Inflammatory macrophage treated with lipopolysaccharide for 4 hours (primary cell): ENCODE measurements at places on chromosomes 2 and 18.

GRCh38 chr2:207502577-207503198, 27.1 kb upstream of the CREB1 start:
- peak; percentile 84 for DNase-seq

DNA sequence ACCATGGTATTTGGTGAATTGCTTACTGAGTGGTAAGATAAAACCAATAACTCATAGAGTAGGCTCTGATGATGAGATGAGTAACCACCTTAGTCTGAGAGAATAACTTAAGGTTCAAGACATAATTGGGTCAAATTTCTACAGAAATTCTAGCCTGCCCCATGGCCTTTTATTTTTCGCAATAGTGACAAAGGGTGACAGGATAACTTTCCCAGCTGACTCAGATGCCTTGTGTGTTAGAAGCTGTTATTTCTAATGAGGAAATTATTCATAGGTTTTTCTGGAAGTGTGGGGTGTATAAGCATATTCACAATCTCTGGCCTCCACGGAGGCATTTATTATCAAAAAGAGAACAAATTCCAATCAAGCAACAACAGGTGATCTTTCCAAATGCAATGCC, 159.0 kb downstream of the NUP35 start:
- no peak for DNase-seq

- DNase-seq: no peak
Measured at GRCh38 chr2:18724371-18725145, 135.2 kb upstream of the NT5C1B start.

DNA sequence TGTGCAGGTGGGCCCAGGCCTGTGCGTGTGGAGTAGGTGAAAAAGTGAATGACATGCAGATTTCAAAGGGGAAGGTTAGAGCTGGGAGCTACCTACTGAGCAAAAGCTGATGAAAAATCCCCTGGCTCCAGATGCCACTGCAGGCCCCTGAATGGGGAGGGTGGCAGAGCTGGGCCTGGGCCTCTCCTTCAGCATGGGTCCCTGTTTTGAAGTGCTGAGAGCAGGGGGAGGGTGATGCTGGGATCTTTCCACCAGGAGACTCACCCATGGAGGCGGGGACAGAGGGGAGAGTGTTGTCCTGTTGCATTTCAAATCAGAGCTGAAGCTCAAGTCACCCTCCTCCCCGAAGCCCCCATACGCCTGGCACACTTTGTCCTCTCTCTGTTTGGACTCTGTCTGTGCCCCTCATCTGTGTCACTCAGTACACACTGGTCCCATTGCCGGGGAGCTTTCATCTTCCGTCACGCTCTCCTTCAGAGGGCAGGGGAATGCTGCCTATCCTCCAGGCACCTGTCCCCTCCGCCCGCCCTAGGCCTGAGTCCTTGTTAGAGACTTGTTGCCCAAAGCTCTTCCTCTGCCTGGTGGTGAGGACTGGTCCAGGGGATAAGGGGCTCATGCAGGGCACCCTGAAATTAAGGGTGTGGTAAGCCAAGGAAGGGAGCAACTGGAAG, 206.6 kb downstream of the HAUS1 start:
- no peak for DNase-seq

- no peak for DNase-seq
Measured at GRCh38 chr2:66080127-66080526, 354.8 kb upstream of the MEIS1 start.

GRCh38 chr2:49359721-49360406, 205.5 kb upstream of the FSHR start:
- DNase-seq: no peak

DNA sequence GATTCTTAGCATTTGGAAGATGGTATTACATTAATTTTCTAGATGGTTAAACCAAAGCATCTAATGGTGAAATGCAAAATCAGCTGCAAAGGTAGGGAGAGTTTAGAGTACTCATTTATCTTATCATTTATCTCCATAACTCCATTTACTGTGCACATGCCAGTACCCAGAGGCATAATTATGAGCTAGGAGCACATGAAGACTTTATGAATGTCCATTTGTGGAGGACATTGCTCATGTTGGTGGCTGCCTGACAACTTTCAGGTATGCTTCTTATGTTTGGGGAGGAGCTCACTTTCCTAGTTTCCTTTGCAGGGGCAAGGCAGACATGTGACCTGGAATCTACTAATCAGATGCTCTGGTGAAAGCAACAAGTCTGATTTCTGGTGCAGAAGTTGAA, 134.0 kb downstream of the NRP2 start:
- no peak for DNase-seq

GRCh38 chr18:13217971-13218367, 591 bp upstream of the LDLRAD4 start:
- peak; percentile 23 for DNase-seq

DNA sequence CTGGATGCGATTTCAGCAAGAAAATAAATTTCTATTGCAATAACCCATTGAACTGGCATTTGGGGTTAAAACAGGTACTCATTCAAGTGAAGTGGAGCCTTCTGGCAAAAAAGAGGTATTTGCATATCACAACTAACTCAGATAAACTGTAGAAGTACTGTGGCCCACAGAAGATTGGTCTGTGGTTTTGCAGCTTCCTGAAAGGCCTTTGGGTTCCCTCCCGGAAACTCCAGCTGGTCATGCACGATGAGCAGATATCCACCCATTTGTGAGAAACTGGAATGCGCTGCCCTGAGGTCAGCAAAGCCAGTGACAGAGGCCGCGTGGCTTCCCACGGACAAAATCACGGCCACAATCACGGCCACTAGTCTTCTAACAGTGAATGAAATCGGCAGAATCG, 106.3 kb downstream of the EPHA4 start:
- peak; percentile 59 for DNase-seq

GRCh38 chr2:167794554-167795255, 452.7 kb downstream of the STK39 start:
- DNase-seq: no peak

DNA sequence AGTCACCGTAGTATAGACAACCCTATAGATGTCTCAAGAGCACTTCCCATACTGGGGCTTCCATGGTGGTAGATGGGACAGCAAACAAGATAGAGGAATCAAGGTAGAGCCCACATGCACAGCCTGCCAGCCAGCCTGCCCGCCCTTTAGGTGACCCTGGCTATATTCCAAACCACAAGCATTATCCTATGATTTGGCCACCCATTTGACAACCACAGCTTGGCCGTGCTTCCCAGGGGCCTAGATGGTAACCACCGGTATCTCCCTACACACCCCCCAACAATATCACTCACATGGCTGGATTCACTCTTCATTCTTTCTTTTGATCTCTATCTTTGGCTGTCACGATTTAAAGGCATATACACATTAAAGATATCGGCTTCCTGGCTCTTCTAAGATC, 85.3 kb downstream of the CDK15 start:
- DNase-seq: no peak

GRCh38 chr2:194077366-194077765, 1579.7 kb upstream of the SLC39A10 start:
- DNase-seq: no peak

DNA sequence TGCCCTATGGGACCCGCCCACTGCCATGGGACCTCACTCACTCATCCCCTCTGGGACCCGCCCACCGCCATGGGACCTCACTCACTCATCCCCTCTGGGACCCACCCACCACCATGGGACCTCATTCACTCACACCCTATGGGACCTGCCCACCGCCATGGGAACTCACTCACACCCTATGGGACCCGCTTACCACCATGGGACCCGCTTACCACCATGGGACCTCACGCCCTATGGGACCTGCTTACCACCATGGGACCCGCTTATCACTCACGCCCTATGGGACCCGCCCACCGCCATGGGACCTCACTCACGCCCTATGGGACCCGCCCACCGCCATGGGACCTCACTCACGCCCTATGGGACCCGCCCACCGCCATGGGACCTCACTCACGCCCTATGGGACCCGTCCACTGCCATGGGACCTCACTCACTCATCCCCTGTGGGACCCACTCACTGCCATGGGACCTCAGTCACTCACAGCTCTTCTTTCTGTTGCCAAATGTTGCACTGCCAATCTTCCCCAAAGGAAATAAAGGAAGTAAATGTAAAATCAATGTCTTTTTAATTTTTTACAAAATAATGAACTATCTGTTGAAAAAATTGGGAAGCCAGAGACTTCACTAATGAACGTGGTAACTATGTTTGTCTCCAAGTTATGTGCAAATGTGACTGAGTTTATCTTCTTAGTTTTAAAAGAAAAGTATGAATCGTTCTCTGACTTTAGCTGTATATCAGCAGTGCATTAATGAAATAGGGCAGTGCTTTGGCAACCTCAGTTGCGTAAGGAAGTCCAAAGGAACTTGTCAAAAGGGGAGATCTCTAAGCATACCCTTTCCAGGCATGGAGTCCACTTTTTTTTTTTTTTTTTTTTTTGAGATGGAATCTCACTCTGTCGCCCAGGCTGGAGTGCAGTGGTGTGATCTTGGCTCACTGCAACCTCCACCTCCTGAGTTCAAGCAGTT, 101.5 kb upstream of the MGAT5 start:
- DNase-seq: peak; percentile 79

DNA sequence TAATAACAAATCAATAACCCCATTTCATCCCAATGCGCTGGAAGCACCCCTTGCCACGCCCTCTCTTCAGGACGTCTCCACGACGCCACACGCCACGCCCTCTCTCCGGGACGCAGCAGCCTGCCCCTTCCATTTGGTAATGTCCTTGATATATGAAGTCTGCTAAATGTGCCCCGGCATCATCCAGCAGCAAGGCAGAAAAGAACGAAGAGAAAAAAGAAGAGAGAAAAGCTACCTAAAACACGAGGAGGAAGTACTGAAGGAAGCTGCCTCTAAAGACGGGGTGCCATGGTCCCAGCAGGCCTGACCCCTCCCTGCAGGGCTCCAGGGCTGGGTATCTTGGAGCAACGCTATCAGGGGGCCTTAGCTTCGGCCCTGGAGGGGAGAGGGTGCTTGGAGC, 41.8 kb downstream of the CNGA3 start:
- no peak for DNase-seq

- no peak for DNase-seq
Measured at GRCh38 chr2:46615555-46615954, 136.2 kb downstream of the TMEM247 start.

GRCh38 chr2:124121760-124122275, 96.7 kb downstream of the CNTNAP5 start:
- no peak for DNase-seq

- DNase-seq: no peak
Measured at GRCh38 chr2:207390302-207391095, 139.3 kb upstream of the CREB1 start.

- no peak for DNase-seq
Measured at GRCh38 chr2:144771348-144771747, 251.4 kb upstream of the ZEB2 start.

DNA sequence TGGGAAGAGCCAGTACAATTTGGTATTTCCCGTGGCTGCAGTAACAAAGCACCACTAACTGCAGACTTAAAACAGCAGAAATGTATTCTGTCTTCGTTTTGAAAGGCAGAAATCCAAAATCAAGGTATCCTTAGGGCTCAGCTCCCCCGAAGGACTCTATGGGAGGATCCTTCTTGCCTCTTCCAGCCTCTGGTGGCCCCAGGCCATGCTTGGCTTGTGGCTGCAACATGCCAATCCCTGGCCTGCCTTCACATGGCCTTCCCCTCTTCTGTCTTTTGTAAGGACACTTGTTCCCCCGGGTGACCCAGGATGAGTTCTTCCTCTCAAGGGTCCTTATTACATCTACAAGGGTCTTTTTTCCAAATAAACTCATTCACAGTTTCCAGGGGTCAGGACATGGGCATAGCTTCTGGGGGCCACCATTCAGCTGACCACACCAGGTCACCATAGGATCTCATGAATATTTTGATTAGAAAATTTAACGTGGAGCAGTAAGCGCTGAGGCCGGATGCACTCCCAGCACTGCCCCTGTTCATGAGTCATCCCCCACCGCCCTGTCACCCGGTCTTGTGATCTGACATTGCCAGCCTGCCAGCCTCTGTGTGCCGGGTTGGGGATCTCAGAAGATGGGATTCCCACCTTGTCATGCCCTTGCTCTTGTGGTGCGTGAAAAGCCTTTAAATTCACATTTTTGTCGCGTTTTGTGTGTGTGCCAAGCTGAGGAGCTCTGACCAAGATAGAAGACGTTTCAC, 61.2 kb upstream of the B3GNT7 start:
- DNase-seq: peak; percentile 63

DNA sequence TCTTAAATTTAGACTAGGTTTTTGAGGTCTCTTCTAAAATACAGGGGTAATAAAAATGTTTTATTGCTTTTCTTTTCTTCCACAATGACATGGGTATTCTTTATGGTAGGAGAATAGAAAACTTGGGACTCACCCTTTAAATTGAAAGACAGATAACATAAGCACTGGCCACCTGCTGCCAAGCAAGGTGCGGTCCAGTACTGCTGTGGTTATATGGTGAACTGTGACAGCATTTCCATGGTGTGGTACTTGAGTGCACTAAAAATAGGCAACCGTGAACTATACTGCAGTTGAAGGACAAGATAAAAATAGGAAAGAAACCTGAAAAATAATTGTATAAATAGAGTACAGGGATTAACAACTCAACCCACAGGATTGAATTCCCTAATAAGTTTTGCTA, 54.4 kb upstream of the GRB14 start:
- DNase-seq: no peak

DNA sequence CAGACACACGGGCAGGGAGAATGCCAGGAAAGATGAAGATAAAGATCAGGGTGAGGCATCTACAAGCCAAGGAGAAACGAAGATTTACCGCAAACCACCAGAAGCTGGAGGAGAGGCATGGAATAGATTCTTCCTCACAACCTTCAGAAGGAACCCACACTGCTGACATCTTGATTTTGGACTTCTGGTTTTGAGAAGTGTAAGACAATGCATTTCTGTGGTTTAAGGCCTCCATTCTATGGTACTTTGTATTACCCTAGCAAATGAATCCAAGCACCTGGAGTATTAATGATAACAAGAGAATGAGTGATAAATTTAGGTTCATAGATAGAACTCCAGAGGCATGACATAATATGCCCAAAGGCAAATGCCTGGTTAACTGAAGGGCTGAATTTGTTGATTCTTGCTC, 11.8 kb upstream of the FN1 start:
- no peak for DNase-seq
